Activated CD4-positive, alpha-beta T cell treated with anti-CD3 and anti-CD28 coated beads, Interleukin-2, amount 10 ng/mL, durations not matched to agents 24 days and 14 days (primary cell): ENCODE measurements at places on chromosomes 12 and 14.

DNA sequence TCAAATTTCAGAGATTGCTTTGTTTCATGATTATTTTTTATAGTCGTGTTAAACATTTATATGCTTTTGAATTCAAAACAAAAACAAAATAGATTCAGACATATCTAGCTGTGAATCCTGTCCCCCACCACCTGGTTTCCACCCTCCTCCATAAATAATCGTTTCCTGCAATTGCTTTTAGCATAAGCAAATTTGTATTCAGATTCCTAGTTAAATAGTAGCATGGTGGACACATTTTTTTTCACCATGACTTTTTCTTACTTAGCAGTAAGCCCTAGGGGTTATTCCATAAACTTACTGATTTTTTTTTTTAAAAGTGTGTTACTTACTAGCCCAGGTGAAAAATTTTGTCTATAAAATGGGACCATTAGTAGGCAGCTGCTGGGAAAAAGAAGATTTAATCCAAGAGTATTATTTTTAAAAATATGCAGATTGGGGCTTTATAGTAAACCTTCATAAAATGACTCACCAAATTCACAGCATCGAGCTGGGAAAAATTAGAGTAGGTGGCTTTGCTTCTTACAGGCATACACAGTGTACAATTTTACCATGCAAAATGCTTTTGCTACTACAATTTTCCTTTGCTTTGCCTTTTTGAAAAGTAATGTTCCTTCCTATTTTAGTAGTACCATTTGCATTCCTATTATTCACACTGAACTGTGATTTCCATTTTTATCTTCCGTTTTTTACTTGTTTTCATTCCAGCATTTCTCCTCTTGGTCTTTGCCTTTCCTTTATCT is 117.8 kb downstream of the BTG1 start:
- DNase-seq: no peak

DNA sequence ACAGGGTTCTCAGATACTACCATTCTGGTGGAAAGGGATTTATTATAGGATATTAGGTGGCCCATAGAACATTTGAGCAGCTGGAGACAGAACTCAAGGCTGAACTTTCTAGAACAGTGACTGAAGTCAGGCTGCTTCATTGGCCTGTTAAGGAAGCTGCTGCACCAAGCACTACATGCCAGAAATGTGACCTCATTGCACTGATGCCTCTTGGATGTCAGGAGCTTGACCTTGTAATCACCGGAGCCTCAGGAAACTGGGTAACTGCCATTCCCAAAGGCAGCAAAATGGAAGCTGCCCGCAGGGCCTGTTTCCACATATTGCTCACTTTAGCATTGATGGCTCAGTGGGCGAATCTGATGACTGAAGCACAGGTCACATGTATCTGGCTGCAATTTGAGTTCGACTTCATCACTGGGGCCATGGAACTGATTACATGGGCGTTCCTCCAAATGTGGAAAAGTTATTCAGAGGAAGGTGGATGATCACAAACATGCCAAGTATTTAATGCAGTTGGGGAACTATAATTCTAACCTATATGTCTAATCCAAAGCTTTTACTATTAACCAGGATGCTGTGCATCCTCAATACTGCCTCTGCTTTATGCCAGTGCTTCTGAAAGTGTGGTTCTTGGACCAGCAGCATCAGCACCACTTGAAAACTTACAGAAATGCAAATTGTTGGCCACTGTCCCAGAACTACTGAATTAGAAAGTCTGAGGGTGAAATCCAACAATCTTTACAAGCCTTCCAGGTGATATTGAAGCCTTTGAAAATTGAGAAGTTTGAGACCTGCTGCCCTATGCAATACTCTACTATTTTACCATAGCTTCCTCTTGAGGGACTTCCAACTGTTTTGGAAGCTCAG is 337.2 kb upstream of the NAV3 start:
- no peak for DNase-seq

GRCh38 chr14:104874571-104875411 is 9.7 kb downstream of the CEP170B start:
- DNase-seq: no peak

GRCh38 chr14:43005807-43006206 is 1399.1 kb downstream of the LRFN5 start:
- no peak for DNase-seq

- DNase-seq: no peak
These were observed 1.3 kb downstream of the PLEKHG3 start for GRCh38 chr14:64705381-64706118.

- DNase-seq: no peak
These were observed 380.0 kb downstream of the DIO2 start for GRCh38 chr14:79831195-79831892.

DNA sequence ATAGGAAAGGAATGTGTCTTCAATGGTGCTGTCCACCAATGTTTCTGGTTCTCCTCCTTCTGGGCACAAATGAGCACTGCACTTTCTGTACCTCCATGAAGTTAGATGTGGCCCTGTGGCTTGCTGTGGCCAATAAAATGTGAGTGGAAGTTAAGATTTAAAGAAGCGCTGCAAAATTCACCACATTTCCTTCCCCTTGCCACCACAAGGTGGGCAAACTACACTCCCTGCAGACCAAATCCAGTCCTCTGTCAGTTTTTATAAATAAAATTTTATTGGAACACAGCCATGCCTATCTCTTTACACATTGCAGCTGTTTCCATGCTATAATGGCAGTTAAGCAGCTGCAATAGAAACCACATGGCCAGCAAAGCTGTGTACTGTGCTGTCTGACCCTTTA is 141.4 kb upstream of the TMPO start:
- DNase-seq: no peak

DNA sequence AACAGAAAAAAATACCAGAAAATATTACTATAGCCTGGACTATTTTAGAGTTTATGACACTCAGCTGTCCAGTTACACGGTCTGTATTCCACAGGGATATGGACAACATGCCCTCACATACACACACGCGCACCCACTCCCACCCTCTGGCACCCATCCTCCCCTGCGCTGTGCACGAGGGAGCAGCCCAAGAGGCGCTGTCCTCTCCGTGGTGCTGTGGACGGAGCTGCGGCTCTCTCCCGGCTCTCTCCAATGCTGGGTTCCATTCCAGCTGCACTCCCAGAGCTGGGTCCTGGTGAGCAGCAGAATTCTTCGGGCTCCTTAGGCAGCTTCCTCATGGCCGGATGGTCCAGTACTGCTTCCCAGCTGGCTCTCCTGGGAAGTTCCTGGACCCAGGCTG is 6.0 kb upstream of the NGB start:
- no peak for DNase-seq

DNA sequence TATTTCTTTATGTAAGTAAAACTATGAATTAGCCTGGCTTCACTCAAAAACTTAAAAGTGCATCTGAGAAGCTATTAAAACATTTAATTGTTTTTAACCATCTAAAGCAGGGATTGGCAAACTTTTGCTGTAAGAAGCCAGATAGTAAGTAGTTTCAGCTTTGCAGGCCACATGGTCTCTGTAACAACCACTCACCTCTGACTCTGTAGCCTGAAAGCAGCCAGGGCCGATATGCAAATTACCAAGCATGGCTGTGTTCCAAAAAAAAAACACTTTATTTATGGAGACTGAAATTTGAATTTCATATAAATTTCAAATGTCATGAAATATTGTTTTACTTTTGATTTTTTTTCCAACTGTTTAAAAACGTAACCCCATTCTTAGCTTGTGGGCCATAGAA is 95.3 kb downstream of the CIT start:
- DNase-seq: no peak

- DNase-seq: no peak
These were observed 11.9 kb downstream of the TMTC3 start for GRCh38 chr12:88153959-88154358.

DNA sequence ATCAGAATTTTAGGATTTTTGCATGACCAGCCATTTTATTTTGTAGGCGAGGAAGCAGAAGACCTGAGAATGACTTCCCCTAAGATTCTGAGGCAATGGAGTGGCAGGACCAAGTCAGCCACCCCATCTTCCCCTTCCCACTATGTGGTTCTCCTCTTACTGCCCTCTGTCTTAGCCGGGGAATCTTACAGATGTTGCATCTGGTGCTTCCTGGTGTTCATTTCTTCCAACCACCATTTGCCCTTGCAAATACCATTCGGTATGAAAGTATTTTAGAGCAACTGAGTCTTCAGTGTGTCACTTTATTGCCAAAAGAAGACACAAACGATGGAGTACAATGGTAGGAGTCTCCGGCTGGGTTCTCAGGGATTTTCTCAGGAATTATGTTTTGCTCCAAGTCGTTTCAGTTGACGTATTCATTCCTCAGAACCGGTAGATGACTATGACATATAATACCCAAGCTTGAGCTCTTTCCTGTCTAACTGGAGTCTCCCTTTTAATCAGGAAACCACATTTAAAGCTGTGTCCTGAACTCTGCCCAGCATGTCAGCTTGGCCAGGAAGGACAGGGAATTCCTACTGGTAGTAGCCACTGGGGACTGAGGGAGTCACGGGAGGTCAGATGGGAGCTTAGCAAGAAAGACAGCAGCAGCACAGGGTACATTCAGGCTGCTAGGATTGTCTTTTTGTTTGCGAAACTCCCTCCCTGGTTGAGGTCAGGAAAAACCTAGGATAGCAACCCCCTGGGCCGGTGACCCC is 87.0 kb downstream of the SAMD4A start:
- DNase-seq: no peak

GRCh38 chr12:30012816-30013450 is 229.2 kb upstream of the TMTC1 start:
- DNase-seq: no peak

DNA sequence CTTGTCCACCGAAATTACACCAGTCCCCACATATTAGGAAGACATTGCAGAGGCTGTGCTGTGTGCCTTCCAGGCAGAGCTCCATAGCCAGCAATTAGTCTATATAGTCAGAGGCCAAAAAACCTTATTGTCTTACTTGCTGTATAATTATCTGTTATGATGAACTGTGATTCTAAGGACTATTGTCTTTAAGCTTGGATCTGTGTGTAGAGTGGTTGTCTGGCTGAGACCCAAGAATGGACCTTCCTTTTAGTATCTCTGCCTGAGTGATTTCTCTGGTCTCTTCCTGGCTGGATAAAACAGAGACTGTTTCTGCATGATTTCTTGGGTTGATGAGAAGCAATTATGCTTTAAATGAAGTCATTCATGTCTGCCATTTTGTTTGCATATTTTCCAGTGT is 465.3 kb downstream of the PRKD1 start:
- DNase-seq: no peak

- no peak for DNase-seq
These were observed 587 bp upstream of the C12orf75 start for GRCh38 chr12:105329926-105330282.

GRCh38 chr12:130877333-130877732 is 5.5 kb downstream of the RAN start:
- no peak for DNase-seq
